ENCODE measurements at places on chromosomes 3 and 15. TPM values are rescaled to one million over a fixed set of nuclear protein-coding genes. Genes with fewer than 3 reads are reported as not detected.

Gene SLC6A20
- polyA plus RNA-seq: 0.60 TPM

Gene PLSCR2
- not detected for polyA plus RNA-seq

Gene LRRC49
- 1.6 TPM for polyA plus RNA-seq

Gene RLBP1
- not detected for polyA plus RNA-seq

Gene CADPS
- 2.3 TPM for polyA plus RNA-seq

Gene VILL
- 175 TPM for polyA plus RNA-seq

Gene POPDC2
- 13.1 TPM for polyA plus RNA-seq

DNA sequence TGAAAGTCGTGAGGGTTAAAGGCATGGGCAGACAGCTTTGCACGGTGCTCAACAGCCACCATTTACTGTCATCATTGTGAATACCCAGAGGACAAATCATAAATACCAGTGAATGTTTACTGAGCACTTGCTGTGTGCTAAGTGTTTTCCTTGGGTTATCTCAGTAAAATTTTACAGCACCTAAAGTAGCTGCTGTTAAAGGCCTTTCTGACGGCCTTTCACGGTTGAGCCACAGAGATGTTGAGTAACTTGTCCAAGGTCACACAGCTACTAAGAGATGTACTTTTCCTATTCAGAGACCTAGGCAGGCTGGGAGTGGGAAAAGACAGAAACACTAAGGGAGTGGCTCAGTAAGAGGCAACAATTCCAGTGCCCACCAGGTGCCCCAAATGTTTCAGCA lies 393 bp upstream of the CPNE9 start:
- H3K4me1 ChIP-seq: peaks cover 16% of the 10 kb centered on the region
- DNase-seq: no peak
- H3K36me3 ChIP-seq: peaks cover 21% of the 10 kb centered on the region
- no peak overlapping the region for H3K27ac ChIP-seq
- peaks cover 17% of the 10 kb centered on the region for H3K27me3 ChIP-seq
- no peak overlapping the region for H3K4me3 ChIP-seq

DNA sequence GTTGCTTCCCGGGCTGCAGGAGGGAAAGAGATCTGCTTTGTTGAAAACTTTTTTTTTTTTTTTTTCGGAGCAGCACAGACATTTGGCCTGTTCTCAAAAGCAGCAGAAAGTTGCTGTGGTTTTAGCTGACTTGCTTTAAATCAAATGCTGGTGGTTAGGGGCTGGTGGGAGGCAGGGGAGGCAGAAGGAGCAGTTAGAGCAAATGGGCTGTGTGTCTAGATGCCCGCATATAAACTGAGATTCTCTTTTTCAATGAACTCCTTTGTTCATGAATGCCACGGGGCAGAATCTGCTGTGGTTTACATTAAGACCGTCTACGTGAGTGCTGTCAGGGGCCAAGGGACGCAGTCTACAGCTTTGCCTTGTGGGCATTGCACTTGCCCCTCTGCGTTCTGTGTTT lies 95.9 kb downstream of the FLNB start:
- peaks cover 31% of the 10 kb centered on the region for H3K36me3 ChIP-seq
- H3K27ac ChIP-seq: peak overlapping the region; percentile 80
- no peak overlapping the region for H3K4me3 ChIP-seq
- H3K4me1 ChIP-seq: peaks cover 33% of the 10 kb centered on the region

GRCh38 chr3:71536376-71536965 lies 47.1 kb downstream of the FOXP1 start:
- no peaks in the 10 kb centered on the region for H3K36me3 ChIP-seq
- H3K4me3 ChIP-seq: no peak overlapping the region
- no peak for DNase-seq
- H3K27ac ChIP-seq: peak overlapping the region; percentile 64
- H3K27me3 ChIP-seq: no peaks in the 10 kb centered on the region
- no peaks in the 10 kb centered on the region for H3K4me1 ChIP-seq

GRCh38 chr3:45167011-45167911 lies 21.1 kb upstream of the CDCP1 start:
- peaks cover 27% of the 10 kb centered on the region for H3K4me1 ChIP-seq
- DNase-seq: peak; percentile 80
- no peak overlapping the region for H3K27ac ChIP-seq
- H3K27me3 ChIP-seq: no peaks in the 10 kb centered on the region

- no peak overlapping the region for H3K27ac ChIP-seq
- H3K4me3 ChIP-seq: no peak overlapping the region
- DNase-seq: peak; percentile 64
- H3K4me1 ChIP-seq: peaks cover 70% of the 10 kb centered on the region
Measured at GRCh38 chr15:74176262-74177214, 3.0 kb downstream of the ISLR start.

DNA sequence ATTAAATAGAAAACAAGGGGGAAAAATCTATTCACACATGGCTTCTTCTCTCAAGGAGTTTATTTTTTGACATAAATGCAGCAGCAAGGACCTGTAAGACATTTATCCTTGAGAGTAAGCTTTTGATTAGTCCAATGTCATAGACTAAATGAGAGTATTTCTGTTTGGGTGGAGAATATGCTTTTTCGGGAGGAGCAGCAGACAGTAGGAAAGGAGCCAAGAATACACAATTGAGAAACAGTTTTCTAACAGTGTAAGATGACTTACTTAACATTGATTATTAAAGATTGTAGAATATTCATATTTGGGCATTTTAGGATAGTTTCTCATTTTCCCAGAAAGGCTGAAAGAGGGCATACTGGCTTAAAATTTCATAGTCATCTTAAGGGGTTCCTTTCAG lies 65.9 kb upstream of the PAQR5 start:
- DNase-seq: no peak
- no peak overlapping the region for H3K27ac ChIP-seq
- H3K4me1 ChIP-seq: no peaks in the 10 kb centered on the region
- peaks cover 10% of the 10 kb centered on the region for H3K36me3 ChIP-seq
- no peak overlapping the region for H3K4me3 ChIP-seq

GRCh38 chr3:88152841-88153240 lies 3.1 kb downstream of the C3orf38 start:
- no peak for DNase-seq
- no peak overlapping the region for H3K27ac ChIP-seq
- H3K4me1 ChIP-seq: peaks cover 45% of the 10 kb centered on the region
- H3K27me3 ChIP-seq: no peaks in the 10 kb centered on the region
- H3K4me3 ChIP-seq: no peak overlapping the region

GRCh38 chr15:31387479-31388118 lies 61.0 kb downstream of the KLF13 start:
- no peaks in the 10 kb centered on the region for H3K27me3 ChIP-seq
- peak overlapping the region; percentile 77 for H3K27ac ChIP-seq
- H3K4me3 ChIP-seq: no peak overlapping the region
- peak; percentile 87 for DNase-seq
- H3K36me3 ChIP-seq: no peaks in the 10 kb centered on the region
- H3K4me1 ChIP-seq: peaks cover 26% of the 10 kb centered on the region

DNA sequence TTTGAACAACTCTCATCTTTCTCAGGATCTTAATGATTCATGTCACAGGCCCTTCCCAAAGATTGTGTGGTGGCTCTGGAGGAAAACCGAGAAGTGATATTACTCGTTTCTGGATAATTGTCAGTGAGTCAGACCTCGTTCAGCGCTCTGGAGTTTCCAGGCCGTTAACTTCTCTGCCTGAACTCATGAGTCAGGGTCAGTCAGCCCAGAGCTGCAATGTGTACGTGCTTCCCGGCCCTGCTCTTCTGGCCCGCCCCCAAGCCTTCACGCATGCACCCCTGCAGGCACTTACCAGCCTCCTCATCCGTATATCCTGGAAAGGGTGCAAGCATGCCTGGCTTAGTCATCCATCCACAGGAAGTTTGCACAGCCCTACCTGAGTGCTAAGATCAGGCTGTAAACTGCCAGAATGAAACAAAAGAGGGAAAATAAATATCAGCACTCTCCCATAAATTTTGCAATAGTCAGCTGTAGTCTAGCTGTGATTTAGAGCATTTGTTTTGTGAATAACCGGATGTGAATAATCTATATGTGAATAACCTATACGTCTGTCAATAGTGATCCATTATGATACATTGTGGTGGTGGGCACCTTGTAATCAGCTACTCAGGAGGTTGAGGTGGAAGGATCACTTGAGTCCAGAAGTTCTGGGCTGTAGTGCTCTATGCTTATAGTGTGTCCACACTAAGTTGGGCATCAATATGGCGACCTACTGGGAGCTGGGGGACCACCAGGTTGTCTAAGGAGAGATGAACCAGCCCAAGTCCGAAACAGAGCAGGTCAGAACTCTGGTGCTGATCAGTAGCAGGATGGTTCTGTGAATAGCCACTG lies 35.3 kb upstream of the SEMA4B start:
- H3K4me3 ChIP-seq: no peak overlapping the region
- H3K4me1 ChIP-seq: peaks cover 6% of the 10 kb centered on the region
- peak; percentile 82 for DNase-seq

- no peaks in the 10 kb centered on the region for H3K36me3 ChIP-seq
- H3K4me1 ChIP-seq: no peaks in the 10 kb centered on the region
- no peak overlapping the region for H3K27ac ChIP-seq
- no peaks in the 10 kb centered on the region for H3K27me3 ChIP-seq
- H3K4me3 ChIP-seq: no peak overlapping the region
Measured at GRCh38 chr3:35392187-35392586, 247.1 kb upstream of the ARPP21 start.

- H3K36me3 ChIP-seq: no peaks in the 10 kb centered on the region
- H3K4me3 ChIP-seq: no peak overlapping the region
- no peaks in the 10 kb centered on the region for H3K27me3 ChIP-seq
- peak overlapping the region; percentile 100 for H3K27ac ChIP-seq
- H3K4me1 ChIP-seq: peaks cover 90% of the 10 kb centered on the region
- peak; percentile 80 for DNase-seq
Measured at GRCh38 chr3:159775372-159775961, 213.2 kb upstream of the IL12A start.

GRCh38 chr15:42151736-42152135 lies 4.7 kb downstream of the PLA2G4F start:
- H3K27ac ChIP-seq: no peak overlapping the region
- no peak overlapping the region for H3K4me3 ChIP-seq
- no peak for DNase-seq
- no peaks in the 10 kb centered on the region for H3K36me3 ChIP-seq
- no peaks in the 10 kb centered on the region for H3K4me1 ChIP-seq

DNA sequence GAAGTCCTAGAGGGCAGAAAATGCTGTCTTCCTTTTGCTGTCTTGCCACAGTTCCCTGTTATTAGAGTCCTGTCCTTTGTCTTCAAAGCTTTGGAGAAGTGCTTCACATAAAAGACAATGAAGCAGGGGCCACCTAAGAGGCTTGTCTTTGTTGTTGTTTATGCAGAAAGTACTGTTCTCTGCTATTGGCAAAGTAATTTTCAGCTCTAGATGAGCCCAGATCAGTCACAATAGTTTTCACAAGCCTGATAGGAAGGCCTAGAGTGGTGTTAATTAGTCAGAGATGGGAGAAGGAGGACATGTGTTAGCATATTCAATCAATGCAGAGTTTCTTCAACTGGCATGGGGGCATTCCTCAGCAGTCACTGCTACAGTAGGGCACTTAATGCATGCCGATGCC lies 300.0 kb downstream of the PTPRG start:
- no peak overlapping the region for H3K4me3 ChIP-seq
- H3K27ac ChIP-seq: no peak overlapping the region
- H3K4me1 ChIP-seq: peaks cover 57% of the 10 kb centered on the region
- H3K27me3 ChIP-seq: no peaks in the 10 kb centered on the region
- DNase-seq: no peak

- H3K27ac ChIP-seq: no peak overlapping the region
- H3K36me3 ChIP-seq: no peaks in the 10 kb centered on the region
- no peaks in the 10 kb centered on the region for H3K4me1 ChIP-seq
- H3K27me3 ChIP-seq: no peaks in the 10 kb centered on the region
- H3K4me3 ChIP-seq: no peak overlapping the region
- DNase-seq: no peak
Measured at GRCh38 chr3:178802259-178802658, 266.0 kb downstream of the KCNMB2 start.

GRCh38 chr15:94272251-94272898 lies 41.0 kb downstream of the MCTP2 start:
- H3K27ac ChIP-seq: no peak overlapping the region
- no peak overlapping the region for H3K4me3 ChIP-seq
- no peak for DNase-seq
- H3K27me3 ChIP-seq: no peaks in the 10 kb centered on the region
- H3K4me1 ChIP-seq: no peaks in the 10 kb centered on the region
- H3K36me3 ChIP-seq: no peaks in the 10 kb centered on the region

GRCh38 chr15:34802371-34802770 lies 7.0 kb upstream of the ACTC1 start:
- H3K27ac ChIP-seq: no peak overlapping the region
- no peak for DNase-seq
- no peak overlapping the region for H3K4me3 ChIP-seq
- no peaks in the 10 kb centered on the region for H3K36me3 ChIP-seq
- H3K4me1 ChIP-seq: peaks cover 7% of the 10 kb centered on the region

DNA sequence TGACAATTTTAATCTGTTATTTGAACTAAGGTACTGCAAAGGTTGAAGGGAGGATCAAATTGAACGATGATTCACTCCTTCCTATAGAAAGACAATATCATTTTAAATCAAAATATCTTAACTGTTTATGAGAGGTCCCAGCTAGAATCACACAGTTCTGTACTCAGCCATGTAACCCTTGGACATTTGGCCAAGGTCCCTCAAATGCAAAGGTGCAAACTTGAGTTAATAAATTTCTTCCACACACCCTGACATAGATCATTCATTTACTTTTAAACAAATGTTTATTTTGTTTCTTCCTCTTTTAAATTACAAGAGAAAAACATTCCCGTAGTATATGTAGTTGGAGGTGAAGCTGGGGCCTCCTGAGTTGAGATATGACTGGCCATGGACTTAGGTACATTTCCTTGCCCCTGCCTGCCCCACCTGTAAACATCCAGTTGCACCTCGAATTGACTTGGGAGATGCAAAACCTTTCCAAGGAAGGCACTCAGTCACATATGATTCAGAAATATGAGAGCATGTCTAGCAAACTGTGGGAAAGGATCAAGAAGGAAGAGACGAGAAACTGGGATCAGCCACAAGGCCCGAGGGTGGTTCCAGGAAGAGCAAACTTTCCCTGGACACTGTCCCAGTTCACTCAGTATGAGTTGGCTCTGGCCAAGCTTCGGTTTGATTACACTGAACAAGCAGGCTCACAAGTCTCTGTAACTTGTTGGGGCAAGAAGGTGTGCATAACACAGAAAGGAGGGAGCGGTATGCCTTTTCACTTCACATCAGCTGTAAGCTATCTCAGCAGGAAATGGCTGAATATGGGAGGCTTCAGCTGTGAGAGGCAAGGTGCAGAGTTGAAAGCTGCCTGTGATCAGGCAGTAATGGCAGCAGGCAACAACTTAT lies 6.7 kb downstream of the TNFSF10 start:
- no peaks in the 10 kb centered on the region for H3K27me3 ChIP-seq
- H3K36me3 ChIP-seq: no peaks in the 10 kb centered on the region
- DNase-seq: peak; percentile 80
- H3K4me1 ChIP-seq: peaks cover 37% of the 10 kb centered on the region
- no peak overlapping the region for H3K4me3 ChIP-seq

DNA sequence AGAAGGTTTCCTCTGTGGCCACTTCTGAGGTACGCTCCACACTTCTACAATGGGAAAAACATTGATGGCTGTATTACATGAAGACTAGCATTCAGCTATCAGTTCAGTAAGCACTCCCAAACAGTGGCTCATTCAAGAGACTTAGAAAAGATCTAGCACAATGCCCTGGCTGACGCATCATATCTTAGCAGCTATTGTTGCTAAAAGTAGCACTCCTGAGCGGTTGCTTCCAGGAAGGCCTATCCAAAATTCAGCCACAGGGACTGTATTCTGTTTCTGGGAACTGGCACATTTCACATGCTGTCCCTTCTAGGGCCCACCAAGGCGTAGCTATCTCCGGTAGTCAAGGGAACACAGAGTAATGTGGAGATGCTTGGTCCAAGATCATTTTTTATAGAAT lies 21.2 kb upstream of the SPRED1 start:
- no peaks in the 10 kb centered on the region for H3K36me3 ChIP-seq
- H3K27ac ChIP-seq: no peak overlapping the region
- H3K27me3 ChIP-seq: no peaks in the 10 kb centered on the region
- H3K4me1 ChIP-seq: no peaks in the 10 kb centered on the region
- H3K4me3 ChIP-seq: no peak overlapping the region

Data from sigmoid colon (tissue), 7 donors.